ENCODE measurements at places on chromosomes 1 and 21. TPM values are rescaled to one million over a fixed set of nuclear protein-coding genes. Genes with fewer than 3 reads are reported as not detected.

- H3K4me3 ChIP-seq, result no peak overlapping the region
- H3K4me1 ChIP-seq, result no peaks in the 10 kb centered on the region
- H3K27me3 ChIP-seq, result no peaks in the 10 kb centered on the region
- H3K36me3 ChIP-seq, result no peaks in the 10 kb centered on the region
Observed at GRCh38 chr1:202234331-202235002, 40.9 kb downstream of the LGR6 start.

DNA sequence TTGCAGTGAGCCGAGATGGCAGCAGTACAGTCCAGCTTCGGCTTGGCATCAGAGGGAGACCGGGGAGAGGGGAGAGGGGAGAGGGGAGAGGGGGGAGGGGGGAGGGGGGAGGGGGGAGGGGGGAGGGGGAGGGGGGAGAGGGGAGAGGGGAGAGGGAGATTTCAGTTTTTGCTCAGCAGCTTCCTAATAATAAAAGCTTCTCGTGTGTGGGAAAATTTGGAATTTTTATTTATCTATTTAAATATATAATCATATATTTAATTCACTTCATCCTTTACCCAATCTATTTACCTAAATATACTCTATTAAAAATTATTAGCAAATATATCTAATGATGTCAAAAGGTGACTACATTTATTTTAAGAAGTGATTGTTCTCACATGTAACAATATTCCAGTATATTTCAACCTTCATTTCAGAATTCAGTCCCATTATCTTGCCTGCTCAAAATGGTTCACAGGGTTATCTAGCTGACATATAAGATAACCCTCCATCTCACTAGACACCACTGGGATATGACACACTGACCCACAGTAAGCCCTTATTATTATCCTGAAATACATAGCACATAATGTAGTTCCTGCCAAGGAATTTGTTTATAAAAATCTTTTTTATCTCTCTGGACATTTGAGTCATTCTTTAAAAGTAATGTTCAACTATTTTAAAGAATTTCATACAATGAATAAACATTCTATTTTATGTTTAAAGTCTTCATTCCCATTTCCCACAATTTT is 105.9 kb downstream of the GPATCH2 start:
- no peak overlapping the region for H3K27ac ChIP-seq
- H3K27me3 ChIP-seq, result no peaks in the 10 kb centered on the region
- H3K4me1 ChIP-seq, result peaks cover 9% of the 10 kb centered on the region
- no peaks in the 10 kb centered on the region for H3K36me3 ChIP-seq

- H3K4me3 ChIP-seq, result no peak overlapping the region
- DNase-seq, result no peak
- no peaks in the 10 kb centered on the region for H3K36me3 ChIP-seq
- no peak overlapping the region for H3K27ac ChIP-seq
- H3K4me1 ChIP-seq, result no peaks in the 10 kb centered on the region
- H3K27me3 ChIP-seq, result no peaks in the 10 kb centered on the region
Observed at GRCh38 chr1:96596226-96596922, 125.2 kb upstream of the PTBP2 start.

DNA sequence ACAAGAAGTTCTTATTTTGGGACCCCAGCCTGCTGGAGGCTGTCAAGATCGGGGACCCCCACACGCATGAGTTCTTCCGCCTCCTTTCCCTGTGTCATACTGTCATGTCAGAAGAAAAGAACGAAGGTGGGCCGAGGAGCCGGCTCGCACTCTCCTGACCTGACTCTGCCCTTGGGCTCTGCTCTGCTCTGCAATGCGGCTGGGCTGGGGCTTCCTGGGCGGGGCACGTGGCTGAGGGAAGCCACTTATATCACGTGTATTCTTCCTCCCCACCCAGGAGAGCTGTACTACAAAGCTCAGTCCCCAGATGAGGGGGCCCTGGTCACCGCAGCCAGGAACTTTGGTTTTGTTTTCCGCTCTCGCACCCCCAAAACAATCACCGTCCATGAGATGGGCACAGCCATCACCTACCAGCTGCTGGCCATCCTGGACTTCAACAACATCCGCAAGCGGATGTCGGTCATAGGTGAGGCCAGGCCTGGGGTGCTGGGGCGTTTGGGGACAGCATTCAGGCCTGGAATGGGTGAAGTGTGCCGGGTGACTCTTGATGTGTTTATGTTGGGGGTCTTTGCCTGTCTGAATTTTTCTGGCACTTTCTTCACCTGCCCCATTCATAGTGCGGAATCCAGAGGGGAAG is 17.6 kb downstream of the ATP8B2 start:
- H3K4me1 ChIP-seq, result no peaks in the 10 kb centered on the region
- peaks cover 37% of the 10 kb centered on the region for H3K36me3 ChIP-seq
- H3K27me3 ChIP-seq, result no peaks in the 10 kb centered on the region
- DNase-seq, result no peak
- H3K4me3 ChIP-seq, result no peak overlapping the region

Gene RNF186
- total RNA-seq, result not detected

Gene IPP
- total RNA-seq, result 14.4 TPM

Gene NTNG1
- 6.6 TPM for total RNA-seq

All from tibial nerve (tissue), 4 donors.